ENCODE measurements at places on chromosomes 5 and 9.

DNA sequence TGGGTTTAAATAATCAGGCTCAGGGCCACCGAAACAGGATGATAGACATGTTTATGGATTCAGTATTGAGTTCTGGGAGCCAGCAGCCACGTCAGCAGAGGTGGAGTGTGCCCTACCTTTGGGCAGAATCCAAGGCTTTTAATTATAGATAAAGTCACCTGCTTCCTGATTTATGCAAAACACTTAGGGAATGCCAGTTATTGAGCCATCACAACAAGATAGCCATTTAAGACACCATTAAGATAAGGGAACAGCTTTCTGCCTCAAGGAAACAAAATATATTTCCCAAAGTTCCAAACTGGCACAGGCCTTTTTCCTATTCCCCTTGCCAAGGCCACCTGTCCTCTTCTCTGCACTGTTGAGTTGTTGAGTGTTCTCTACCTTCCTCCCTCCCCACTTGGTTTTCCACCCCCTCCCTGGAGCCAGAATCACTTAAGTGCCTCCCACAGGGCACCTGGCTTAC, 2.4 kb downstream of the CCL28 start:
- DNase-seq: no peak

DNA sequence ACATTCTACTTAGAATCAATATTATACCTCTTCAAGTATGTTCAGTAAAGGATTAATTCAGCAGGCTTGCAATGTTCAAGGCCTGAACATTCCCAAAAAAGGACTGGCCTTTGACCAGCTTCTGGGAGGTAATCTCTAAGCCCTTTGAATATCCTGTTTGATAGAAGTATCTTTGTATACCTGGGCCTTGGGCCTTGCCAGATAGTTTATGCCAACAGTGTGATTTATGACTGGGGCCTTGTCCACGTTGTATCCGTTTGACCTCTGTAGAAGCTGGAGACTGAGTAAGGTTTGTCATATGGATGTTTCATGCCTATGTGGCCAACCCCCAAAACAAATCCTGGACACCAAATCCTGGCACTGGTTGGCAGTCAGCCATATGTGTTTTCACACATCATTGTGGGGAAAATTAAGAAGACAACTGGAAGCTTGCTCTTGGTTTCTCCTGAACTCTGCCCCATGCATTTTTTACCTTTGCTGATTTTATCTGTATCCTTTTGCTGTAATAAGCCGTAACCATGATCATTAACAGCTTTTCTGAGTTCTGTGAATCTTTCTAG, 92.1 kb downstream of the RMI1 start:
- DNase-seq: no peak

DNA sequence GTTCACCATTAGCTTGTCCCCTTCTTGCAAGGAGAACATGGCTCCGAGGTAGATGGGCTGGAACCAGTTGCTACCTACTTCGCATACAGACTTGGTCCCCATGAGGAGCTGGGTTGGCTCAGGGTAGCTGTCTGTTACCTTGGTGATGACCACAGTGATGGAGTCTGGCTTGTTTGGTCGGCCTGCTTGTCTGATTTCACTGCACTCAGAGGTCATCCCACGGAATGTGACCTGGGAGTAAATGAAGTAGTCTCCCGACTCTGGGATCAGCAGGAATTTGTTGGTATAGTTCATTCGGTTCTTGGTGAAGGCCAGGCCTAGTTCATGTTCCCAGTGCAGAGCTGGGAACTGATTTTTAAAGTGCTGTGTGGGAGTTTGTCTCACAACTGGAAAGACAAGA, 15.3 kb downstream of the TNFSF15 start:
- DNase-seq: no peak

- no peak for DNase-seq
Observed at GRCh38 chr5:170809551-170809950, 26.0 kb downstream of the GABRP start.

- no peak for DNase-seq
Observed at GRCh38 chr9:26375448-26375847, 517.2 kb downstream of the CAAP1 start.

- DNase-seq: no peak
Observed at GRCh38 chr5:135312255-135312935, 86.6 kb downstream of the MACROH2A1 start.

GRCh38 chr5:94754824-94755223, 136.4 kb downstream of the SLF1 start:
- DNase-seq: no peak
